ENCODE measurements at places on chromosomes 1 and 21. TPM values are rescaled to one million over a fixed set of nuclear protein-coding genes. Genes with fewer than 3 reads are reported as not detected.

CLDN17 gene
- polyA plus RNA-seq: not detected

FMOD gene
- 0.28 TPM for polyA plus RNA-seq

ZFP69B gene
- 0.95 TPM for polyA plus RNA-seq

SLAMF7 gene
- 26.8 TPM for polyA plus RNA-seq

TLR5 gene
- polyA plus RNA-seq: 1.1 TPM
